ENCODE measurements at places on chromosomes 4 and X.

GRCh38 chr4:96543346-96543745 is 703.5 kb downstream of the PDHA2 start:
- no peak for DNase-seq

- no peak for DNase-seq
Observed at GRCh38 chr4:113539408-113539807, 222.1 kb downstream of the CAMK2D start.

DNA sequence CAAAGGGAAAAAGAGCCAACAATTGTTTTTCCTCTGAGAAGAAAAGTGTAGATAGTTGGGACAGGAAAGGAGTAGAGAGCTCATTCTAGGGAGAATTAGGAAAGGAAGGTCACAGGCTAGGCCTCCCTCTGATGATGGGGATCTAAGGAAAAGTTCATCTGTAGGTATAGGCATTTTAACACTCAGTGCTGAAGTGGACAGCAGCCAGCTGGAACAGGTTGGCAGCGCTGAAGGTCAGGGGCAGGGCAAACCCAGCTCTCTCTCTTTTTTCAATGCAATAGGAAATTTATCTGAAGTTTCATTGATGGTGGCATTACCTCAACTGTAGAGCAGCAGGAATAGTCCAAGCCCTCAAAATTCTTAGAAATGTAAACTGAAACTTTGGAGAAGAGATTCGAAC is 98.5 kb upstream of the ETNPPL start:
- no peak for DNase-seq

- no peak for DNase-seq
Observed at GRCh38 chr4:73816814-73817213, 19.7 kb upstream of the CXCL6 start.

GRCh38 chr4:168593399-168593798 is 96.5 kb downstream of the PALLD start:
- no peak for DNase-seq

DNA sequence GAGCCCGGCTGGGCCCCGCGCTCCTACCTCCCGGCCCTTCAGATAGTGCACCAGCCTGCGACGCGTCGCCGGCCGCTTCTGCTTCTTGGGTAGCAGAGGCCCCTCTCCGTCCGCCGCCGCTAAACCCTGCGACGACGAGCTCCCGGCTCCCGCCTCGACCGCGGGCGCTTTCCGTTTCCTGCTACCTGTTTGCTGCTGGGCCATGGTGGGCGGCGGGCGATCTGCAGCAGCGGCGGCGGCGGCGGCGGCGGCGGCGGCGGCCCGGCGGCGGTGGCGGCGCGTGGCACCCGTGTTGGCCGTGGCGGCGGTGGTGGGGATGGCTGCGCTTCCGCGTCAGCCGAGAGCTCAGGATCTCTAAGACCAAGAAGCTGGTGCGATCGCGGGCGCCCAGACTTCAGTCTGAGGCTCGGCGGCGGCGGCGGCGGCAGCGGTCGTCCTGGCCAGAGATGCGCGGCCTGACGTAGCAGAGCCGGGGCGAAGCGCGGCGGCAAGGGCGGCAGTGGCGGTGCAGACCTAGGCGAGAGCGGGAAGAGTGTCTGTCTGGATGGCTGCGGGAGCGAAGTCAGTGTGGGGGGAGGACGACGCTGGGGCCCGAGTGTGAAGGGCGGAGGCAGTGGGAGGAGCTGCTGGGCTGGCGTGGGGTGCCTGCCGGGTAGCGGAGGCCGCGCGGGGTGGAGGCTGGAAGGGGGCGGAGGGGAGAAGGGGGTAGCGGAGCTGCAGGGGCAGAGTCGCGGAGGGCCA is at the start of gene DCAF12L2:
Gene DCAF12L2 (minus strand): TSS at position 569 of the 741 bp plus-strand sequence. CDS start 365 bp downstream, at position 204.
- DNase-seq: no peak

- peak; percentile 30 for DNase-seq
Observed at GRCh38 chrX:118975831-118976598, 1.6 kb downstream of the LONRF3 start.

DNA sequence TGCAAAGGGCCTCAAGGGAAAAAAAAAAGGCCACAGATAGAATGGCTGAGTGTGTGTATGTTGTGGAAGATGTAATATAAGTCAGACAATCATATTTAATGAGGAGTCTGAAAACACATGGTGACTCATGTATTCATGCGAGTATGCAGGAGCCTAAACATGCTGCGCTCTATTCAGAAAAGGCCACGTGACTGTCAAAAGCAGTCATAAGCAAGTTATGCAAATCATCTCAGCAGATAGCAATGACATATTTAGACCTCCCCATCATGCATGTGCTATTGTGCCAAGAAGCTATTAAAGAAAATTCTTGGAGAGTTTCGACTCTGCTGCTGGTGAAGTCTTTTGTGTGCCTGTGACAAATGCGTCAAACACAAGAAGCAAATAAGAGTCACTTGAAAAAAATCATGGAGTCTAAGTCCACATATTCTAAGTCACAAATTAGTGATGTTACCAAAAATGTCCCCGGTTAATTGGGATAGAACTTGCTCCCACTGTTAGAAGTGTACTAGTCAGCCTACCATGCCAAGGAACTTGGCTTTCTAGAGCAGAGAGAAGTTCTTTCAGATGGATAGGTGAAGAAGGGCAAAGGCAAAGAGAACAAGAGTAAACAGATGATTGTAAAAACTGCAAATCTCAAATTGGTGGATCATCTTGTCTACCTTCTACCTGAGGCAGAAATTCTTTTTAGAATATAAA is 5.0 kb downstream of the LNX1 start:
- DNase-seq: no peak

- DNase-seq: no peak
Observed at GRCh38 chr4:177401658-177402273, 40.5 kb downstream of the AGA start.

- DNase-seq: no peak
Observed at GRCh38 chr4:7529368-7530080, 94.8 kb upstream of the PSAPL1 start.

DNA sequence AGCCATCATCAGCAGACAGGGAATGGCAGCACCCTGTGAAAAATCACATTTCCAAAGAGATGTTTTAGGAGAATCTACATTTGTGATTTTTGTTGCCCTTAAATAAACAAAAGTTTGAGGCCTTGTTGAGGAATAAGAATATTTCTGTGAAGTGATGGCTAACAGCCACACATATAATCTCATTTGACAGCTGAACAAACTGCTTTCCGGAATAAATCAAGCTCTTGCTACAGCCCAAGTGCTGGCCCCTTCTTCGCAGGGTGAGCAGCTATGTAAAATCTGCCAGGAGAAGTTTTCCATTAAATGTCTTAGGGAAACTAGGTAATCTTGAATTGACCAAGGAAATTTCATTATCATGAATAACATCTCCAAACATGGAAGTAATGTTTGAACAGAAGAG is 106.4 kb upstream of the GPM6B start:
- no peak for DNase-seq

GRCh38 chr4:60605646-60606354 is 594.3 kb upstream of the ADGRL3 start:
- no peak for DNase-seq

DNA sequence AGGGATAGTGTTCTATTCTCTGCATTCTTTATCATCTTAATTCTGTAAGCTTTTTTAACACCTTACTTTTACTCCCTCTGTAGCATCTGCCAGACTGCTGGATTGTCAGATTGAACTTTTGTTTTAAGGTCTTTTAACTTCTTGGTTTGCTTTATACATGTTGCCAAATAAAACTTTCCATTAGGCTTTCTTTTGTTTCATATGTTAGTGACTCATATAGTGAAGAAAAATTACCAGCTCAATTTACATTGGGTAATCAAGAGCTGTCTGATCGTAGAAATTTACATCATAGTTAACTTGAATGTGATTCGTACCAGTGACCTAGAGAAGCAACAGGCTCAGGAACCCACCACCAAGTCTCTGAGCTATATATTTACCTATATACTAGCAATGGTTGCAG is 28.5 kb upstream of the KLHL4 start:
- DNase-seq: no peak

GRCh38 chr4:8457646-8458252 is 17.2 kb downstream of the TRMT44 start:
- no peak for DNase-seq

GRCh38 chrX:133561251-133561650 is 146.0 kb upstream of the GPC4 start:
- no peak for DNase-seq

GRCh38 chrX:133412246-133412645 is 3.0 kb downstream of the GPC4 start:
- DNase-seq: no peak

- no peak for DNase-seq
Observed at GRCh38 chr4:46445710-46446314, 55.9 kb upstream of the GABRA2 start.

- no peak for DNase-seq
Observed at GRCh38 chr4:45036677-45037076, 310.3 kb upstream of the GNPDA2 start.

GRCh38 chr4:61860376-61860775 is 660.2 kb downstream of the ADGRL3 start:
- DNase-seq: no peak

DNA sequence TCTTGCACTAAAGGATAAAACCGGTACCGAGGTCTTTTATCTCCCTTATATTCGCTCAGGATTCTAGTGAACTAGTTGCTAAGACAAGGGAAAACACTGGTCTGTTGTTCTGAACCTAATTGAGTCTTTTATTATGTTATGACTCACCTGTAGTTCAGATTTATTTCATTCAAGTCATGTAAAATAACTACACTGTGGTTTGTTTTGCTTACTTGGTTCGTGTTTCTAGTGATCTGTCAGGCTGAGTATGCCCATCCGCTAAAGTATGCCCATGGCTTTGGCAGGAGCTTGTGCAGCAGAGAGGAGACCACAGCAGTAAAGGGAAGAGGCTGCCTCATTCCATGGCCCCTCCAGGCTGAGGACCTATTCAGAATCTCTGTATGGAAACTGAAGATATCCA is 126.1 kb downstream of the AFF1 start:
- no peak for DNase-seq

DNA sequence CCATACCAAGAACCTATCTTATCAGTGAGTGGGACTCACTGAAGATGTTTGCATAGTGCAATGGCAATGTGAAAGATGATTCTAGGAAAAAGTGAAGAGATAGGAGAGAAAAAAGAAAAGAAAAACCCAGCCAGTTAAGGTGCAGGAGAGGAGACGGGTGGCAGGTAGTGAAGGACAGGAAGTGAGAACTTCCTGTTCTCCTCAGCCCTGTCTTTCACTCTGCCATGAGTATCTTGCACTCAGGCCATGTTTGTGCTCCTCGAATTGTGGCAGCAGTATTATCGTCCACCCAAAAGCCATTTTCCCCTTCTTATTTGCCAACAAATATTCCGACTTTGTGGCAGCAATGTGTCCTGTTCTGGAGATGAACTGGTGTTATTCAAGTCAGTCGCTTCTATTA is 8.6 kb upstream of the ENPEP start:
- no peak for DNase-seq

DNA sequence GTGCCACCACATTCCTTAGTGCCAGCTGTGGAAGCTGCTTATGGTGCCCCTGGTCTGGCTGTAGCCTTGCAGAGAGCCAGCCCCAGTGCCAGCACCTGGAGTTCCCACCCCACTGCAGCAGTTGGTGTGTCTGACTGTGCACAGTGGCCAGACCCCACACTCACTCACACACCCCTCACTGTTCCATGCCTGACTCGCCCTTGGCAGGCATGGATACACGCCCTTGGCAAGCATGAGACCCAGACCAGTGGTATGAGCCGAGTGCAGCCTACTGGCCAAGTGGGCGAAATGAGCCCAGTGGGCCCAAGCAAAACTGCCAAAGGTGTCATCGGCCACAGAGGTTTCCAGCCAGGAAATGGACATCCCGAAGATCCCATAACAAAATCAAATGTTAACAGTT is 27.4 kb downstream of the NAA11 start:
- no peak for DNase-seq

GRCh38 chrX:87975365-87975764 is 457.8 kb downstream of the KLHL4 start:
- no peak for DNase-seq

- DNase-seq: no peak
Observed at GRCh38 chr4:7487998-7488671, 53.4 kb upstream of the PSAPL1 start.
